ENCODE measurements at places on chromosomes 3 and 15.

DNA sequence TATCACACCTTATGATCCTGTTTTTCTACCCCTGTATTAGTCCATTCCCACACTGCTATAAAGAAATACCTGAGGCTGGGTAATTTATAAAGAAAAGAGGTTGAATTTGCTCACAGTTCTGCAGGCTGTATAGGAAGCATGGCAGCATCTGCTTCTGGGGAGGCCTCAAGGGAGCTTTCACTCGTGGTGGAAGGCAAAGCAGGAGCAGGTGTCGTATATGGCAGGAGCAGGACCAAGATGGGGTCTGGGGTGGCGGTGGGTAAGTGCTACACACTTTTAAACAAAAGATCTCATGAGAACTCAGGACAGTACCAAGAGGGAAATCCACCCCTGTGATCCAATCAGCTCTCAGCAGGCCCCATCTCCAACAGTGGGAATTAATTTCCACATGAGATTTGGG is 15.4 kb upstream of the SCAP start:
- no peak for DNase-seq

DNA sequence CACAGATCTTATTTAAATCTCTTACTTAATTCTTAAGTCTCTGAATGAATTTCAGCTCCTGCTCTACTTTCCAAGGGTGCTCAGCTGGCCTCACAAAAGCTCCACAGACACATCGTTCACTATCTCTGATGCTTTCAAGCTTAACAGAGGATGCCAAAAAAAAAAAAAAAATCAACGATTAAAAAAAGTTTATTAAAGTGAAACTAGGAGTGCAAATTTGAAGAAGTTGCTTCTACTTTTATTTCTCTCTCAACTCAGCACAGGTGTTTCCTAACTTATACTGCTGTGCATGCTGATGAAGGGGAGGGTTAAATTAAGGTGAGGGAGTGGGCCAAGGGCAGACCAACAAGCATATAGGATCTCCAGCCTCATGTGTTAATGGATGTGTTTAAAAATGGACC is 157.2 kb downstream of the TIGIT start:
- DNase-seq, result no peak

GRCh38 chr15:82113106-82113715 is 67.4 kb upstream of the MEX3B start:
- DNase-seq, result no peak

DNA sequence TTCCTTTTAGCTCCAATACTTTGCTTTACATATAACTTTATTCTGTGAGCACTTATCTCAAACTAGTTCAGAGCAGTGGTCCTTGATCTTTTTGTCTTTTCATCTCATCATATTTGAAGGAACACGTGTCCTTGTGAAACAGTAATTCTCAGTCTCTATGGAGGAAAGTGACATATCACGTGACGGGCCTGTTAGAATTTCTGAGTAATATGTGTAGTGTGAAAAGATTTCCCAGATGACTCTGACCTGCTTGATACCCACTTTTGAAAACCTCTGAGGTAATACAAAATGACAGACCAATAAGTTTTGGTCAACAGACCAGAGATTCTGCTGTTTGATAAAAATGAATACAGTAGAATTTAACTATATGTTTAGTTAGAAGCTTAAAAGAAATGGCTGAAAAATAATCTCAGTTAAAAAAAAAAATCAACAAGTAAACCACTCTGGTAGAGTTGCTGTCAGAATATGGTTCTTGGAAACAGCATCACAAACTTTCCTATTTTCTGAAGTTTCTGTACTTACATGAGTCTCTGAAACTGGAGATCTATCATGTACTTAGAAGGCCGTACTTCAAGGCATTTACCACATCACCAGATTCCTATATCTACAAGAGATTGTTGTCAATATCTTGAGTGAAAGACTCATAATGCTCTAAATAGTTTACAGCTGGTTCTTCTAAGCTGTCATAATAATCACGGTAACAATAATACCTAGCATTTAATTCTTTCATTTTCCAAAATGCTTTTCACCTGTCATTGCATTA is 590.2 kb upstream of the TBL1XR1 start:
- no peak for DNase-seq

DNA sequence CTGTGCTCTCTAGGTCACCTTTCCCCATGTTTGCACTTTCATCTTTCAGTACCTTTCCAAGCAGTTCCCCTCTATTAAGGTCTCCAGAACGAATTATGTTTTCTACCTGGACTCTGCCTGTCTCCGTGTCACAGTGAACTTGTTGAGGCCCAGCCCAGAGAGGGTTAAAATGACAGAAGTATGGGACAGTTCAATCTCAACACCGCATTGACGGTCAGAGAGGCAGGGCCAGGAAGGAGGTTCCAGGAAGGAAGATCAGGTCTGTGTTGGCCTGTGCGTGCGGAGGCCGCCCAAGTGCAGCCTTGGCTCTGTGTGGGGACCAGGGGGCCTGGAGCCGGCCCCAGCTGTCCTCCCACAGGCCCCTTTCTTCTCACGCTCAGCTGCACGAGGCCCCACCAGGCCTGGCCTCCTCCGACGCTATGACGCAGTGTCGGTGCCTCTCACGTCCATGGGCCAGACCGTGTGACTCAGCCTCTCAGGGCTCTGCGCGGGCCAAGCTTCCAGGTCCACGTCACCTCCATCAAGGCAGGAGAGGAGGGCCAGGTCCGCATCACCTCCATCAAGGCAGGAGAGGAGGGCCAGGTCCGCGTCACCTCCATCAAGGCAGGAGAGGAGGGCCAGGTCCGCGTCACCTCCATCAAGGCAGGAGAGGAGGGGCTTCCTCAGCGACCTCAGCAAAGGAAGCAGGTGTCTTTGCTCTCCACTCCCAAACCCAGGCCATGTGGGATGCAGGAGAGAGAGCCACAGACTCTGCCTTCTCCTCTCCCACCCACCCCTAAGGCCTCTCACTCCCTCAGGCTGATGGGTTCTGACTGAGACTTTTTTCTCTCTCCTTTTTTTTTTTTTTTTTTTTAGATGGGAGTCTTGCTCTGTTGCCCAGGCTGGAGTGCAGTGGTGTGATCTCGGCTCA is 83.1 kb downstream of the CPN2 start:
- no peak for DNase-seq

GRCh38 chr15:39447881-39448280 is 133.0 kb upstream of the THBS1 start:
- DNase-seq, result no peak

- DNase-seq, result no peak
These were observed 46.3 kb upstream of the FLNB start for GRCh38 chr3:57961828-57962447.

GRCh38 chr15:22949074-22949547 is 31.1 kb downstream of the CYFIP1 start:
- peak; percentile 30 for DNase-seq

- no peak for DNase-seq
These were observed 180.3 kb upstream of the TSC22D2 start for GRCh38 chr3:150227839-150228238.

- DNase-seq, result peak; percentile 80
These were observed 9.3 kb downstream of the IRAK2 start for GRCh38 chr3:10173926-10174435.

DNA sequence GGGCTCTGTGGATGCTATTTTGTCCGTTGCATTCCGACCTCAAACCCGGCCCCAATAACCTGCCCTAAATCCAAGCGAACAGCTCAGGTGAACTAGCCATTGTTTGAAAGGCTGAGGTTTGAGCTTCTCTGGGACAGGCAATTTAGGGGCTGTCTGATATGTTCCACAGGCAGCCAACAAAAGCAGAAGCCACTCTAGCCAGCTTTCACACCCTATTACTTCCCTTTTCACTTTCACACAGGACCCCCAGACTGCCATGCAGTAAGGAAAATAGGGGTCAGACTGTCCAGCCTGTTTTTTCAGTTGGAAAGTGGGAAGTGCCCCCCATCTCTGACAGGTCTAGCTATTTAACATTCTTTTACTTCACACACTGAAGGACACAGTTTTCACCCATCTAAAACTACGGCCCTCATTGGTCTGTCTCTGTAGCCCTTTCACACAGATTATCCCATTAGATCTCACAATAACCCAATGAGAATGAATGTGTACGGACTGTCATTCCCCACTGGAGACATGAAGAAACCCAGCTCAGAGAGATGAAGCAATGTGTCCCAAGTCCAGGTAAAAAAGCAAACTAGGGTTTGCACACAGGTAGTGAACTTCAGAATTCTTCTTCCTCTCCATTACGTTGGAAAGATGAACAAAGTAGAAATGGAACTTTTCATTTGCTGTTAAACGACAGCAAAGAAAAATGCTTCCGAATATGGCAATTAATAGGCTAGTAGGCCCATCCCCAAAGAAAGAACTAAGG is 1.9 kb downstream of the CCDC12 start:
- no peak for DNase-seq

GRCh38 chr3:131033480-131034080 is 6.9 kb downstream of the NEK11 start:
- peak; percentile 37 for DNase-seq

DNA sequence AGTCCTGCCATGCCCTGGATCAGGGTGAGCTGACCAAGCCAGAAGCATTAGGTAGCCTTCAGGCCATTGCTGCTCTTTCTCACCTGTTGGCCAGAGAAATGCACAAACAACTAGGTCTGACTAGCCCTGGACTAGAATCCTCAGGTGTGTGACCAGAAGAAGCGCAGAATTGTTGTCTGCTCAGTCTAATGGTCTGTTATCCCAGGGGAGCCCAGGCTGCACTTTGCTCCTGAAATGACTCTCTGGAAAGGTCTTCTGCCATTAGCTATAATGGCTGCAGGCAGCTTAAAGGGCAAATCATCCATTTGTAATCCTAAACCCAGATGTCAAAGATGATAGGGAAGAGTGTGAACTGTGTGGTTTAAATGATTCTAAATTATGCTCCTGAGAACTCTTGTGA is 246.1 kb downstream of the NFKBIZ start:
- no peak for DNase-seq

Measured in HS-5 (cell line).